CD4-positive, alpha-beta T cell treated with Interleukin-6 for 4 hours (primary cell): ENCODE measurements at places on chromosomes 5 and 9.

DNA sequence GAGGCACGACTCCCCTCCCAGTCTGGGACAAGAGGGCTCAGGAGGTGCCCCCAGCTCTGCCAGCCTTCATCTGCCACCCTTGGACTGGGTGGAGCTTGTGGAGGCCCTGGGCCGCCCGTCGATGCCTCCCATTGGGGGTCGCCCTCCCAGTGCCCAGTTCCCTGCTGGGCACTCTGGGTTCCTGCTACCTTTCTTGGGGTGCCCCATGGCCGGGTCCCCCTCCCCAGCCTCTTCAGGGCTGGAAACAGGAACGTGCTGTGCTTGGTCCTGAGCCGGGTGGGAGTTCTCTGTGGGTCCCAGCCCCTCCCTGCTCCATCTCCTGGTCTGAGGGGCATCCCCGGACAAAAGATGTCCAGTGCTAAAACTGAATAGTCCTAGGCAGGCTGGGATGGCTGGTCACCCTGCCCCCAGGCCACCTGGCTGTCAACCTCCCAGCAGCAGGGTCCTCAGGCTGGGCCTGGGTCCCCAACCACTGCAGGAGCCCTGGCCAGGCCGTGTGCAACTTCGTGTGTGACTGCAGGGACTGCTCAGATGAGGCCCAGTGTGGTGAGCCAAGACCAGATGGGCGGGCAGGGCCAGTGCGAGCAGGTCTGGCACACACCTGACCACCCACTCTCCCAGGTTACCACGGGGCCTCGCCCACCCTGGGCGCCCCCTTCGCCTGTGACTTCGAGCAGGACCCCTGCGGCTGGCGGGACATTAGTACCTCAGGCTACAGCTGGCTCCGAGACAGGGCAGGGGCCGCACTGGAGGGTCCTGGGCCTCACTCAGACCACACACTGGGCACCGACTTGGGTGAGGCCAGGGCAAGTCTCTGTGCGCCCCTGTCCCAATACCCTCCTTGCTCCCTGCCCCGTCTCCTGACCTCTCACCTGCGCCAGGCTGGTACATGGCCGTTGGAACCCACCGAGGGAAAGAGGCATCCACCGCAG, 784 bp downstream of the MAMDC4 start:
- no peak for DNase-seq

GRCh38 chr5:120088836-120089235, 375.3 kb upstream of the PRR16 start:
- DNase-seq, result no peak

GRCh38 chr5:132193165-132193694, 34.4 kb downstream of the P4HA2 start:
- no peak for DNase-seq

- DNase-seq, result no peak
Measured at GRCh38 chr9:75432888-75433287, 344.6 kb downstream of the OSTF1 start.

DNA sequence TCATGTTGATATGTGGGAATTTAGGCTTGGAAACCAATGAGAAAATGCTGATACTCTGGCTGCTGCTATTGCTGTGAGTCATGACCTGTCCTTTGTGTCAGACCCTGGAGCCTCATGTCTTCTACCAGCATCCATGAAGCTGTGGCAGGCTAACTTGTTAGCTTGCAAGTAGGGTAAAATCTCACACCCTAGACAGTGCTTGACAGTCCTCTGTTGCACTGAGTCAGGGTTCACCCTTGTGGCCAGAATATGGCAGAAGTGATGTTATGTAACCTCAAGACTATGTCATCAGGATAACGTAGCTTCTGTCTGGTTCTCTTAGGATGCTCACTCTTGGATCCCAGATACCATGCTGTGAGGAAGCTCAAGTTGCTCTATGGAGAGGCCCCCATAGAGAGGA, 110.8 kb downstream of the LHX2 start:
- no peak for DNase-seq

- DNase-seq, result no peak
Measured at GRCh38 chr5:65366655-65367054, 115.1 kb downstream of the ADAMTS6 start.

DNA sequence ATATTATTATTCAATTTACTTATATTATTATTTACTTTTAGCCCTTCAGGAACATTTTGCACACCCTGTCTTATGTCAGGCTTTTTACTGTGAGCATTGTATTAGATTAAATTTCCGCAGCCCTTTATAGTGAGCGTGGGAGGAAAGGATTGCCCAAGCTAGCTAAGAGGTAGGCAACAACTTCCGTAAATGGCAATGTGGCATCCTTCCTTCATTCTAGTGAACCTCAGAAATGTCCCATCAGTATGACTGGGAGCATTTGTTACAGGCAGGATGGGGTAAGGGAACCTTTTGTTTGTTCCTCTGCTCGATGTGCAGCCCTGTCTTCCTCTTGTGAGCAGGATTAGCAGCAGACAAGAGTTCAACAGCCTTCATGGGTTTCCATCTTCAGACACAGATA, 6.2 kb upstream of the CD180 start:
- DNase-seq, result peak; percentile 33

DNA sequence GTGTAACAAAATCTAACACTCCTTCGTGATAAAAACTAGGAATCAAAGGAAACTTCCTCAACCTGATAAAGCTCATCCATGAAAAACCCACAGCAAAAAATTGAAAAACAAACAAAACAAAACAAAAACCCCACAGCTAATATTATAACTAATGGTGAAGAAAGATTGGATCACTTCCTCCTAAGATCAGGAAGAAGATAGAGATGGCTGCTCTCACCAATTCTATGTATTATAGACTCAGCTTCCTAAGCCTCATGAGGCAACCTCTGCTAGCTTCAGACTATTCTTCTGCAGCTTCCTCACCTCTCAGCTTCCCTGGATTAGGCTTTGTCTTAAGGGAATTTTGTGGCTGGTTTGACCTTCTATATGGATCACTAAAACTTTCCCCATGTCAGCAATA, 40.1 kb downstream of the PHAX start:
- DNase-seq, result no peak

- DNase-seq, result no peak
Measured at GRCh38 chr5:18972177-18972576, 1015.8 kb downstream of the CDH18 start.

DNA sequence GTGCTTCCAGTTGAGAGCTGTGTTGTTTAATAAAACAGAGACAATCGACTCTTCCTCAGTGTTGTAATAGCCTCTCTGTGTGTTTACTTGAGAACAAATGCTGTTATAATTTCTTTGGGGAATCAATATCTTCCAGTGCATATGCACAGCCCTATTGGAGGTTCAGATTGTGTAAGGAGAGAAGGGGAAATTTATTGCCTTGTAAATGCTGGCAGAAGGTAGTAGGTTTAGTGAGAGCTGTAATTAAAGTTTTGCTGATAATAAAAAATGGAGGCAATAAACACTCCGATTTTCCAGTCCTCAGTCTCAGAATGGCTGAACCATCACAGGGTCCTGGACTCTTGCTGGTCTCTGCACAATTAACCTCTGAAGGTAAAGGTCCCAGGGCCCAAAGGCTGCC, 128.3 kb downstream of the C5orf15 start:
- no peak for DNase-seq

- no peak for DNase-seq
Measured at GRCh38 chr9:126975327-126976220, 61.0 kb downstream of the RALGPS1 start.

GRCh38 chr9:129006328-129007034, 21.6 kb downstream of the SH3GLB2 start:
- DNase-seq, result peak; percentile 60

DNA sequence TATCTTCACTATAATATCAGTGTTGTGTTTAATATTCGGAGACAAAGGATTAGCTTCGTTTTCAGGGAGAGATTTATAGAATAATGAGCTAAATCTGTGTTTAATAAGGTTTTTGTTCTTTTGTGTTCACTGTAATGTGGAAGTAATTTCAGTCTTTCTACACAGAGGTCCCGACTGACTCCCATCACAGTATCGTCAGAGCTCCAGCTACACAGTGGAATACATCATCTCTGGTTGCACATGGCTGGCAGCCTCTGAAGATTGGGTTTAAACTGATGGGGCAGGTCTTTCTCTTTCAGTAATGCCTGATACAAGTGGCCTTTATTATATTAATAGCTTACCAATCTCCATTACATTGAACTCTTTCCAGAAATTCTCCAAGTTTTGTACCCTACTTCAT, 736.7 kb upstream of the RIOK2 start:
- DNase-seq, result no peak

- DNase-seq, result no peak
Measured at GRCh38 chr9:38756702-38757101, 36.8 kb upstream of the FAM240B start.

- no peak for DNase-seq
Measured at GRCh38 chr5:171323007-171323406, 14.0 kb downstream of the TLX3 start.
